ENCODE measurements at places on chromosomes 7 and 10. TPM values are rescaled to one million over a fixed set of nuclear protein-coding genes. Genes with fewer than 3 reads are reported as not detected.

Gene HABP2
- total RNA-seq: not detected

DNA sequence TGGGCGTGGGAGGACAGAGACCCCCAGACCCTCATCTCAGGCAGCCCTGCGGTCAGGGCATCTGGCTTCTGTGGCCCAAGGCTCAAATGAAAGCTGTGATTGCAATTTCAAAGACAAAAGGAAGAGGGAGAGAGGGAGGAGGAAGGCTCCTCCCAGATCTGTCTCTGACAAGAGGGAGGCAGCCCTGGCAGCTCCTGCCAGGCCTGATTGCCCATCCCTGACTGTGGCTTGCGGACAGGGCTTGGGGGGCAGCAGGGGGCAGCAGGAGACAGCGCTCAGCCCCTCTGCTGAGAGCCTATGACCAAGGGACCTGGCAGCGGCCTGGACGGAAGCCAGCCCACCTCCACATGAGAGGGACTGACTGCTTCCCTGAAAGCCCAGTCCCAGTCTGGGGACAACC is 91.8 kb downstream of the PTPRN2 start:
- H3K36me3 ChIP-seq: no peaks in the 10 kb centered on the region
- H3K4me1 ChIP-seq: peaks cover 5% of the 10 kb centered on the region
- H3K4me3 ChIP-seq: no peak overlapping the region
- H3K27me3 ChIP-seq: peaks cover 2% of the 10 kb centered on the region
- H3K27ac ChIP-seq: no peak overlapping the region

DNA sequence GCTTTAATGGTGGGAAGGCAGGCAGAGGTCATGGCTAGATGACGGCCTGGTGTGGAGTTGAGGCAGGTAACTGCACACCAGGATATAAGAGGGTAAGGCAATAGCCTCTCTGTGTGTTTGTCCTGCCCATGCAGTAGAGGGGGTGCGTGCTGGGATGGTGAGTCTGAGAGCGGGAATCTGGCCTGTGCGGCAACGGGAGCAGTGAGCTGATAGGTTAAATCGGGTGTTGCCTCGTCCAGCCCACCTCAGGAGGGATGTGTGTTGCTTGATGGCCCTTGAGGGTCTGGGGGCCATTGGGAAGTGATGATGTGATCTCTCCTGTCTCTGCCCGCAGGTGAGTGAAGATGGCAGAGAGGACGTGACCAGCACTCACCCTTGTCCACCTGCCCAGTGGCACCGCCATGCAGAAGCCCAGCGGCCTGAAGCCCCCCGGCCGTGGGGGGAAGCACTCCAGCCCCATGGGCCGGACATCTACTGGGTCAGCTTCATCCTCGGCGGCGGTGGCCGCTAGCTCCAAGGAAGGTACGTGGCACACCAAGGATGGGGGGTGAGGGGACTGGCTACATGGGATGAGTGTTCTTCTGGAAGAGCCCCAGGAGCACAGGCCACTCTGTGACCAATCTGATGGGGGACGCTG is 28.1 kb downstream of the CLIP2 start:
- peaks cover 5% of the 10 kb centered on the region for H3K4me1 ChIP-seq
- peaks cover 5% of the 10 kb centered on the region for H3K27me3 ChIP-seq
- no peak overlapping the region for H3K27ac ChIP-seq
- DNase-seq: no peak

DNA sequence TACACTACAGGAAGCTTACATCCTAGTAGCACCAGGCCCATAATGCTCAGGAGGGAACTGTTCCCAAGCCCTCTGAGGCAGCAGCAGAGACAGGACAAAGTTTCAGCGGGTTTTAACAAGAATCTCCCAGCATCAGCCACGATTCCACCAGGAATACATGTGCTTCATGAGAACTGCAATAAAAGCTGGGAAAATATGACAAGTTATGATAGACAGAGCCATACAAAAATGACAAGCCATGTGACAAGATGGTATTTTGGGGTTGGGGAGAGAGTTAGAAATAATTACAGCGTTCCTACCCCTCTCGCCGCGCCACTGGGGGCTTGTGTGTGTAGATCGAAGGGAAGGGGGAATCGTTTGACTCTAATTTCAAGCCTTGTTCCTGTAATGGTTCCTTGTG is 112.7 kb upstream of the CTBP2 start:
- peaks cover 3% of the 10 kb centered on the region for H3K27me3 ChIP-seq
- H3K27ac ChIP-seq: no peak overlapping the region
- DNase-seq: no peak

DNA sequence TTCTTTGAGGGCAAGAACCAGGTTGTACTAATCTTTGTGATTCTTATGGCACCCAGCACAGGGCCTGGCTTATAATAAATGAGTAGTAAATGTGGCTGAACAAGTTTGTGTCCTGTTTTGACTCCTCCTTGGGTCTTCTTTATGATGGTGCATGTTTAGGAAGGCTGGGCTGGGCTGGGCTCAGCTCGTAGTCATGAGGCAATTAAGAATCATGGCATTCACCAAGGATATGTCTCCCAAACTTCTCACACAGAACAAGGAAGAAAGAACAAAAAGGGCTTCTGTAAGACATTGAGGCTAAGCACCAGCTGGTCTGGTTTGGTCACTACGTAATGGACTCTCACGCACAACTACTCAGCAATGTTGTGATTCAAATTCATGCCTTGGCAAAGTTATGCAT is 30.5 kb upstream of the YAE1 start:
- peaks cover 5% of the 10 kb centered on the region for H3K27me3 ChIP-seq
- H3K4me3 ChIP-seq: no peak overlapping the region
- H3K4me1 ChIP-seq: no peaks in the 10 kb centered on the region
- no peak for DNase-seq

- H3K27ac ChIP-seq: no peak overlapping the region
- no peaks in the 10 kb centered on the region for H3K4me1 ChIP-seq
- peaks cover 20% of the 10 kb centered on the region for H3K36me3 ChIP-seq
- no peak for DNase-seq
- H3K4me3 ChIP-seq: no peak overlapping the region
These were observed 33.7 kb downstream of the RAB11FIP2 start for GRCh38 chr10:118012952-118013525.

- no peak overlapping the region for H3K4me3 ChIP-seq
- no peak for DNase-seq
- peaks cover 4% of the 10 kb centered on the region for H3K4me1 ChIP-seq
- no peaks in the 10 kb centered on the region for H3K36me3 ChIP-seq
- no peaks in the 10 kb centered on the region for H3K27me3 ChIP-seq
These were observed 306.7 kb downstream of the CRPPA start for GRCh38 chr7:16114633-16115032.

DNA sequence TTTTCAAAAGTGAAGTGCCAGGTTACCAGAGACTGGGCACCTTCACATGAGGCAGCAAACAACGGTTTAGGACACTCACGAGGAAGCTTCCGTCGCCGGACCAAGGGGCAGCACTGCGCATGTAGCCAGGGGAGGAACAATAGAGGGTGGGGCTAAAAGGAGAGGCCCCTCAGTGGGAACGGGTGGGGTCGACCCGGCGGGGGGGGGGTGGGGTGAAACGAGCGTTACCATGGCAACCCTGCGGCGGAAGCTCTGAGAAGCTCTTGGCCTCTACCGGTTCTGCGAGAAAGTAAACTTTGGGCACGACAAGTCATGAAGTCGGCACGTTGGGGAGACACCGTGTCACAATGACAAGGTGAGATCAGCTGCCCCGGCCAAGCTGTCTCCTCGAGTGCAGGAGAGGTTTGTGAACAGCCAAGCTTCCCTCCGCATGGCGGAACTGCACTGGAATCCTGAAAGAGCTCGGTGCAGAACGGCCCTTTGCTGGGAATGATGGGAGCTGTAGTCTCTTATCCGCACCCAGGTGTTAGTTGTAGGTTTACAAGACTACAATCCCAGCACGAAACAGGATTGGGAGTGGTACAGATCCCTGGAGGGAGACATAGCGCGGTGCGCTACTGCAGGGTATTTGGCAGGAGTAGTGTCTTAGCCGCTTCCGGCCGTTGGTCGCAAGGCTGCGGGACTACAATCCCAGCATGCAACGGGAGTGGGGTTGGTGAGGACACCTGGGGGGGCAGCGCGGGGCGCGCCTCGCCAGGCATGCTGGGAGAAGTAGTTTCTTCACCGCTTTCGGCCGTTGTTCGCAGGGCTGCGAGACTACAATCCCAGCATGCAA is 72.8 kb upstream of the ZNF722 start:
- H3K27ac ChIP-seq: peak overlapping the region; percentile 96
- no peaks in the 10 kb centered on the region for H3K27me3 ChIP-seq
- peaks cover 4% of the 10 kb centered on the region for H3K4me1 ChIP-seq

Gene HECTD2
- 2.2 TPM for total RNA-seq

- DNase-seq: no peak
- H3K27ac ChIP-seq: no peak overlapping the region
- H3K36me3 ChIP-seq: no peaks in the 10 kb centered on the region
- no peaks in the 10 kb centered on the region for H3K4me1 ChIP-seq
- no peak overlapping the region for H3K4me3 ChIP-seq
- H3K27me3 ChIP-seq: no peaks in the 10 kb centered on the region
These were observed 2.1 kb upstream of the MBL2 start for GRCh38 chr10:52774600-52775106.

Gene SORBS1
- total RNA-seq: 0.72 TPM

- no peak overlapping the region for H3K27ac ChIP-seq
- no peak overlapping the region for H3K4me3 ChIP-seq
- DNase-seq: no peak
- H3K27me3 ChIP-seq: peaks cover 2% of the 10 kb centered on the region
These were observed 124.8 kb downstream of the ADCY1 start for GRCh38 chr7:45699015-45699309.

GRCh38 chr10:126402721-126403695 is 14.7 kb upstream of the ADAM12 start:
- DNase-seq: no peak
- no peak overlapping the region for H3K27ac ChIP-seq
- H3K27me3 ChIP-seq: peaks cover 2% of the 10 kb centered on the region
